ENCODE measurements at places on chromosomes 1 and 21.

- DNase-seq = peak; percentile 69
Observed at GRCh38 chr1:117594261-117594990, 11.4 kb upstream of the TENT5C start.

GRCh38 chr1:5938101-5938646 lies 54.1 kb downstream of the NPHP4 start:
- no peak for DNase-seq

DNA sequence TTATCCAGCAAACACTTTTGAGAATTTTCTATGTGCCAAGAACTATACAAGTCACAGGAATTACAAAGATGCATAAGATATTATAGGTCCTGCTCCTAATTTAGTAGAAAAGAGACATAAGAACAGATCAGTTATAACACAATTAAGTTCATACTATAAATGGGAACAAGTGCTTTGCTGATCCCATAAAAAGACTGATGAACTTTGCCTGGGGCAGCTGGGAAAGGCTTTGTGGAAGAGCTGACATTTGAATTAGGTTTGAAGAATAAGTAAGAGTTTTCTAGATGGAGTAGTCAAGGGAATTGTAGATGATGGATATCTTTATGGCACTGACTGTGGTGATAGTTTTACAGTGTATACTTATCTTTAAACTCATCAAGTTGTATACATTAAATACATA lies 76.5 kb downstream of the VCAM1 start:
- DNase-seq = no peak

DNA sequence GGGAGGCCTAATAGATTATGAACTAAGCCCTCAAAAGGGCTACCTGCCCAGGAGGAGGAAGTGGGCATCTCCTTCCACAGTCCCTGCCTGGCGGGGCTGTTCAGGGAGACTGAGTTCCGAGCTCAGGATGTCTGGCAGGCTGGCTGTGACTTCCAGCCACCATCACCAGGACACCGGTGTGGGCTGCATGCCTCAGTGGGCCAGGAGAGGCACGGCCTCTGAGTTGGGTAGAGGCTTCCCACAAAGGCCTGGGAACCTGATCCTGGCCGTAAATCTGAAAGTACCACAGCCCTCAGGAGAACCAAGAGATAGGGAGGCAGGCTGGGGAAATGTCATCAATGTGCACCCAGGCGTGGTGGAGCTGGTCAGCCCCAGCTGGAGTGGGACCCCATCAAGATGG lies 29.1 kb downstream of the NTPCR start:
- no peak for DNase-seq

GRCh38 chr1:59057211-59057694 lies 239.6 kb upstream of the FGGY start:
- no peak for DNase-seq

DNA sequence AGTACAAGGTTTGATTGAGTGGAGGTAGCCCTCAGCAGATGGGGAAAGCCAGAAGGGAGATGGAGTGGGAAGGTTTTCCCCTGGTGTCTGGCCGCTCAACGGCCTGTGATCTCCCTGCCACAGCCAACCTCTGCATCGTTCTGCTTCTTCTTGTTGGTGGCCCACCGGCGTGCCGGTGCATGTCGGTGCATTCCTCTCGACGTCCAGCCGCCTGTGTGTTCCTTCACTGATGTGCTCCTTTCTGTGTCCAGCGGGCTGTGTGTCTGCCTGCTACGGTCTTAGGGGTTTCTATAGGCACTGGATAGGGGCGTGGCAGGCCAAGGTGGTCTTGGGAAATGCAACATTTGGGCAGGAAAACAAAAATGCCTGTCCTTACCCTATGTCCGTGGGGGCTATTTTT lies 101.0 kb downstream of the XPR1 start:
- DNase-seq = no peak

- DNase-seq = no peak
Observed at GRCh38 chr1:228009116-228009827, 2.5 kb downstream of the WNT3A start.

DNA sequence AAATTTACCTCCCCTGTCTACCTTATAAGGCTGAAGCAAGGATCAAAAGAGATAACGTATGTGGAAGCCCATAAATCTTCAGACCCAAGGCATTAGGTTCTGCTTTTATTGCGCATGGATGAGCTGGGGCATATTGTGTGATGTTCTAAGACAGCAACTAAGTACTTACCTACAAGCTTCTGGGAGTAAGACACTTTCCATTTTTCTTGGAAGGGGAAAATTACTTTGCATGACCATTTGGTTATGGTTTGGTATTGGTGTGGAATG lies 21.1 kb downstream of the LMOD1 start:
- DNase-seq = no peak

- DNase-seq = no peak
Observed at GRCh38 chr1:72013161-72013560, 269.2 kb downstream of the NEGR1 start.

DNA sequence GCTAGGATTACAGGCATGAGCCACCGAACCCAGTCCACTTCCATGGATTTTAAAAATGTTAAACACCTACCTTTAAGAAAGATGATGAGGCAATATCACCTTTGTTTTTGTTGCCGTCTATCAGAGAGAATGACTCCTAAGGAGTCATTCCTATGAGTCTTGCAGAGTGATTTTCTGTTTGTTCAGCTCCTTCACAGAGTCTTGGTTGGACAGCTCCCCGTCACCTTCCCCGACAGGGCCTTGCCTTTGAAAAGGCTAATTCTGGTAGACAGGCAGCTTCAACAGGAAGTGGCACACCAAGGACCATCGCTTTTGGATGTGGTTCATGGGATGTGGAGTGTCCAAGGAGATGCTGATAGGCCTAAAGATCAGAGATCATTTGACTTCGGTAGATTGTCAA lies 17.5 kb downstream of the ZBTB18 start:
- DNase-seq = no peak
